ENCODE measurements at places on chromosomes 3 and 15.
A peak's percentile ranks its signal among the peaks of the same experiment; 100 is the strongest.

GRCh38 chr3:132659365-132660051, at the start of gene ACAD11:
Gene ACAD11, minus strand, starts transcription at chr3:132659809. Its CDS starts 58 bp downstream, at chr3:132659751.
- peak; percentile 43 for DNase-seq

DNA sequence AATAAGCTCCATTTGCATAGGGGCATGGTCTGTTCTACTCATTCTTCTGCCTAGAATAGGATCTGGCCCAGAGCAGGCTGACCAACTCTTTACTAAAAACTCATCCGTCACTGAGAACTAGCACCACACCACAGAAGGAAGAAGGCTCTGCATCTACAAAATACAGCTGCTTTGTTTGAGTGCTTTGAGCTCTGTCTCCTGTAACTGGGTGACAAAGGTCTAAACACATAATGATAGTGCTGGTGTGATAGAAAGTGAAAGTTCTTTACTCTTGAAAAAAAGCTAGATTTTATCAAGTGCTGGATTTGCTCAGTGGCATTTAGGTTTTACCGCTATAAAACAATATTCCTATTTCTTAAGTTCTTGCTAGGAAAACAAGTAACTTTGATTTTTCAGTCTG, 140.7 kb downstream of the FHIT start:
- DNase-seq, result no peak

GRCh38 chr3:165635791-165636683, 201.2 kb downstream of the BCHE start:
- DNase-seq, result no peak

- no peak for DNase-seq
These were observed 140.9 kb downstream of the KCNMB2 start for GRCh38 chr3:178676942-178677790.

DNA sequence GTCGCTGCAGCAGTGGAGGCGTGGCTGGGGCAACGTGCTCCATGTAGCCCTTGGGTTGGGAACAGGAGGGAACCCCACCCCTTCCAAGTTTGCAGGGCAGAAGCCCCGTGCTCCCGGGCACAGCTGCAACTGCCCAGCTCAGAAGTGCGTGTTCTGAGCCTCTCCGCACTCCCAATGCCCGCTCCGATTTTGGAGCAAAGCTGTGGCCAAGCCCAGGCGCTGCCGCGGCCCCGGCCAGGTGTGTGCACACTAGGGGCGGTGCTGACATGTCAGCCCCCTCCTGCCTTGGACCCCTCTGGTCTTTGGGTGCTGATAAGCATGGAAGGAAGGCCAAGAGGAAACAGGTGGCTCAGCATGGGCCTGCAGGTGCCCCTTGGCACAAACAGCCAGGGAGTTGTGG, 87.6 kb upstream of the TTBK2 start:
- no peak for DNase-seq

GRCh38 chr3:45021524-45022297, 4.4 kb upstream of the CLEC3B start:
- no peak for DNase-seq

- no peak for DNase-seq
These were observed 116.7 kb downstream of the NR1I2 start for GRCh38 chr3:119898478-119899191.

DNA sequence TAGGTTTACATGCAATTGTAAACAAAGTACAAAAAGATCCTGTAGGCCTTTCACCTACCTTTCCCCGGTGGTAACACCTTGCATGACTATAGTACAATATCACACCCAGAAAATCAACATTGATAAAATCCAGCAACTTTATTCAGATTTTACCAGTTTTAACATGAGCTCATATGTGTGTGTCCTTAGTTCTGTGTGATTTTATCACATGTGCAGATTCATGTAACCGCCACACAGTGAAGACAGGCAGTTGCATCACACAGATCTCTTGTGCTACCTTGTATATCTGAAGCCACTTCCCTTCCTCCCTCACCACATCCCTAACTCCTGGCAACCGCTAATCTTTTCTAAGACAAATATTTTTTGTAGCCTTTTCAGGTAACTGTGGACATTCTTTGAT, 183.5 kb upstream of the C2CD4B start:
- no peak for DNase-seq

GRCh38 chr3:111278959-111279358, 207.3 kb downstream of the NECTIN3 start:
- DNase-seq, result no peak

DNA sequence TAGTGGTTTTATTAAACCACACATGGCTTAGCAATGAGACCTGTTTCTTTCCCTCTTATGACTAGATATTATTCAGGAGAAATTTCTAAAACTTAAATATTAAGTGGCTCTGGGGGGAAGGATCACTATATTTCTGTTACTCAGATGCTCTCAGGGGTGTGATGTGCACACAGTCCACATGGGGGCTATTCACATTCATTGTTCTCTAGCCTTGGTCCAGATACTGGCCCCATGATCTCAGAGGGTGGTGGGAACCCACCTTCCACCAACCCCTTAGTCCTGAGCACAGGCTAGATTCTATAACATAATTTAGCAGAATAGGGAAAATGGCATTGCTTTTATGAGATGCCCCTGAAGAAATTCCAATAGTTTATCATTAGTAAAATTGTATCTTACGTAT, 149.0 kb upstream of the ST8SIA2 start:
- no peak for DNase-seq

- no peak for DNase-seq
These were observed 109.6 kb upstream of the PTX3 start for GRCh38 chr3:157327018-157327417.

- no peak for DNase-seq
These were observed 38.6 kb downstream of the IGF1R start for GRCh38 chr15:98686983-98687382.

DNA sequence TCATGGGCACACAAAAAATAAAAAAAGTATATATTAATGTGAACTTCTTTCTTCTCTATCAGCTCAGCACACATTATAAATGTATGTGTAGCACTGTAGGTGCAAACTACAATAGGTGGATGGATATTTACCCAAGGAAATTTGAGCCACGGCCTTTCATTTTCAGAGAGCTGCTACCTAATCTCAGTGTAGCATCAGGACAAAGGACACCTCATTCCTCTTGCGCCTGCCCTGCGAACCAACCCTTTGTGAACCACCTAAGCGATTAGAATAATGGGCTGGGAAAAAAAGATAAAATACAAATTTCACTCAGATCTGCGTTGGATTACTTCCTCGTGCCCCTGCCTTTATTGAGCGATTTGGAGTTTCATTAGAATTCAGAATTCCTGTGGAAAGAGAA, 263.2 kb downstream of the NR2F2 start:
- no peak for DNase-seq

- DNase-seq, result no peak
These were observed 10.9 kb upstream of the PXK start for GRCh38 chr3:58321791-58322190.

DNA sequence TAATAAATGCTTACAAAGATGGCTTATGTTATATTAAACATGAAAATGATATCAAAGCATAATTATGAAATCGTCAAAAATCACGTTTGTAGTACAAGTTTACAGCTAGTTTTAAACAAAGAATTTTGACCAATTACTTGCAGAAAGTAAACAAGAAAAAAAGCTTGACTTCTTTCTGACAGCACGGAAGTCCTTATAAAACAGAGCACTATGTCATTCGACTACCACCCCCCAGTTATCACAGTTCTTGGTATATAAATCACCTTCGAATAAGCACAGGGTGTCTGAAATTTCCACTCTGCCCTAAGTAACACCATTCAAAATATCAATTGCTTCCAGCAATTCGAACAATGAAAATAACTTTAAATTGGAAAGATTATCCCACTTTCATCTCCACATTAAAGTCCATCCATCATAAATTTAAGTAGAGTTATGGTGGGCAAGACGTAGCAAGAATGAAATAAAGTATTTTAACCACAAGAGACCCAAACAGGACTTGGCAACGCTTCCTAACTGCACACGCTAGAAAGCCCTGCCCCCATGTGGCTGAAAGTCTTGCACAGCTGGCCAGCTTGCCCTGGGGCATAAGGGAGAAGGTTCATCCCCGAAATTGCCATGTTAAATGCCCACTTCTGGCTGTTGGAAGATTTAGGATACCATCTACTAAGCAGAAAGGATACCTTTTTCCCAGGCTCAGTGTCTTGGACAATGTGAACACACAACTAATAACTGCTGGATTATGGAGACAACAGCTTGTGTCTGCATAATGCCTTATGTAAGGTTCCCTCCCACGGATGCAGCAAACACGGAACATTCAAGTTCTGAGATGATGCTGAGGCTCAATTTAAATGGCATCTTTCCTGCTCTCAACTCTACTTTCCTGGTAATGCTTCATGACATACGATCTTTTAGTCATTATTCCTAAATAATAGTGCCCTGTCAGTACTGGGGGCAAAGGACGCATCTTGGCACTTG, 116.4 kb upstream of the TJP1 start:
- no peak for DNase-seq

GRCh38 chr3:25457671-25458419, 29.8 kb downstream of the RARB start:
- no peak for DNase-seq

GRCh38 chr3:126926684-126927400, 56.1 kb upstream of the PLXNA1 start:
- no peak for DNase-seq

GRCh38 chr3:178088963-178089362, 447.3 kb upstream of the KCNMB2 start:
- DNase-seq, result no peak

GRCh38 chr15:43988900-43989299, 162.1 kb downstream of the WDR76 start:
- DNase-seq, result no peak

GRCh38 chr3:192408647-192409200, 318.6 kb downstream of the FGF12 start:
- DNase-seq, result no peak

DNA sequence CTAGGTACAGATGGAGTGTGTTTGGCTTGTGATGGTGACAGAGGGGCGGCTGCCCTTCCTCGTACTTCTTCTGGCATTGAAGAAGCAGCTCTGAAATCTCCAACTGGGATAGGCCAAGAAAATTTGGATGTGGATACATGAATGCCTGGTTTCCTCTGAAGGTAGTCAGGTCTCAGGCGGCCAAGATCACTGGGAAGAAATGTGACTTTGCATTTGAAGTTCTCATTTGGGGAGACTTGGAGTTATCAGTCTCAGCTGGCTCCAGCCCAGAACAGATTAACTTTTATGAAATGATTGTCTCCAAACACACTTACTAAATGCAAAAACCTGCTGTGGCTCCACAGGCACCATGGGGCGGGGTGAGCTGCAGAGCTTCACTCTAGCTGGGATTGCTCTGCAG, 215.9 kb downstream of the THSD4 start:
- DNase-seq, result no peak

- no peak for DNase-seq
These were observed 109.4 kb upstream of the TSPAN3 start for GRCh38 chr15:77180270-77180669.

DNA sequence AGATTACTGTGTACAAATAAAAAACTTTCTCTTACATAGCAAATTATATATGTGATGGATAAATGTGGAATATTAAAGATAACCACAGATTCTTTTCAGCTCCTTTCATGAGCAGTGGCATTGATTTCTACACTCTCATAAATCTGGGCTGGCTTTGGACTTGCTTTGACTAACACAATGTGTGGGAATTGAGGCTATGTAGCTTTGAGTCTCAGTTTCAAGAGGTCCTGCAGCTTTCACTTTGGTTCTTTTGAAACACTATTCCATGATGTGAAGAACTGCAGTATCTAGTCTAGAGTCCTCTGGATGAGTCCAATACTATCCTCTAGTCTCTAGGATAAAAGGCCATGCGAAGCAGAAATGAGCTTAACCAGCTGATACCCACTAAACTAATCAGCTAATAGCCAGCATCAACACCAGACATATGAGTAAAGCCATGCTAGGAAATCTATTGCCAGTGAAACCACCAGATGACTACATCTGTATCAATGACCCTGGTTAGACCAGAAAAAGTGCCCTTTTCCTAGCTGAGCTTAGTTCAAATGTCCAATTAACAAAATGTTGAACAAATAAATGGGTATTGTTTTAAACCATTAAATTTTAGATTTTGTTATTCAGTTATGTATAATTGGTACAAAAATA, 274.9 kb upstream of the ZPLD1 start:
- DNase-seq, result no peak

DNA sequence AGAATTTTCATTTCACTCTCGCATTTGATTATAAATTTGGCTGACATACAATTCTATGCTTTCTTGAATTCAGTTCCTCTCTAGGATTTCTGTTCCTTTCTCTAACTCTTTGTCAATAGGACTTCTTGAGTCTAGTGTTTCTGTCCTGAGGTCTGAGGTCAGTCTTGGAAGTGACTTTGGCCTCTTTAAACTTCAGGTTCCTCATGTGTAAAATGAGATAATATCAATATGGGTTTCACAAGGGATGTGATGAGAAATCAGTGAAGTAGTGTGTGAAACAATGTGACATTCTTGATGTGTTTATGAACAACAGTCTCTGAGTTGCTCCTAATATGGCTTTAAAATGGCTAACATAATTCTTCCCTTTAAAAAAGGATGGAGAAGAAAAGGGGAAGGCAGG, 92.2 kb downstream of the SV2B start:
- DNase-seq, result no peak

GRCh38 chr3:35383719-35384555, 255.4 kb upstream of the ARPP21 start:
- DNase-seq, result no peak
